ENCODE measurements at places on chromosomes 2 and 18.

GRCh38 chr2:138600732-138601457 is 99.3 kb downstream of the SPOPL start:
- no peak for DNase-seq

GRCh38 chr2:134739879-134740301 is 21.1 kb upstream of the TMEM163 start:
- DNase-seq: no peak

DNA sequence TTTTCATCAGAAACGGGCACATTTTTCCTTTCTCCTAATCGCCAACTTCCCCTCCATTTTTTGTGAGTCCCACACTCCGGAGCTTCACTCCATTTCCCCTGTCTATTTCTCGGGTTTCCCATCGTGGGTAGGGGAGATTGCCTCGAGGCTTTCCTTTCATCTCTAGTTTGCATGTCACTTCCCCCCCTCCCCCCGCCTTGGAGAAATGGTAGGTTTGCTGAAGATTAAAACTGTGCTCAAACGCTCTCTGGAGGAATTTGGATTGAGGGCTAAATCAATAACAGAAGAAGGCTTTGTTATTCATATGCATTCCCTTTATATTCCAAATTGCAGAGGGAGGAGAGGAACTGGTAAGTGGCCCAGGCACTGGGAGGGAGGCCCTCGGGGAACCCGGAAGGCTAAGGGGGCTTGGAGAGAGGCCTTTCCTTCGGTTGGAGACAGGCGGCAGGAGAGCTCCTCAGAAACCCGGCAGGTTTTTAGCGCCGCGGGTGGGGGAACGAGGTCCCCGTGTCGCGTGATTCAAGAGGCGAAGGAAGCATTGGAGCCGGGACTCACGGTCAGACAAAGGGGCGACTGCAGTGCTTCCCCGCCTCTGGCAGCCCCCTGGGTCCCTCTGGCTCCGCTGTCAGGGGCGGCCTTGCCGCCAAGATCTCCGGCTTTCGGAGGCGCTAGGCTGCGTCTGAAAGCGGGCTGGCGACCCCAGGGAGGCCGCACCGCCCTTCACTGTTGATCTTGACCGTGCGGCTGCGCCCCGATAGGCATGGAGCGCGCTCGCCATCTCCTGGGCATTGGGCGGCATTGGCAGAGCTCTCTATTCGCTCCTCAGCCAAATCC is 2.4 kb upstream of the HOXD12 start:
- peak; percentile 74 for DNase-seq

GRCh38 chr18:58886864-58887612 is 22.4 kb downstream of the ZNF532 start:
- DNase-seq: no peak

- no peak for DNase-seq
These were observed 80.6 kb upstream of the UXS1 start for GRCh38 chr2:106274668-106275067.

DNA sequence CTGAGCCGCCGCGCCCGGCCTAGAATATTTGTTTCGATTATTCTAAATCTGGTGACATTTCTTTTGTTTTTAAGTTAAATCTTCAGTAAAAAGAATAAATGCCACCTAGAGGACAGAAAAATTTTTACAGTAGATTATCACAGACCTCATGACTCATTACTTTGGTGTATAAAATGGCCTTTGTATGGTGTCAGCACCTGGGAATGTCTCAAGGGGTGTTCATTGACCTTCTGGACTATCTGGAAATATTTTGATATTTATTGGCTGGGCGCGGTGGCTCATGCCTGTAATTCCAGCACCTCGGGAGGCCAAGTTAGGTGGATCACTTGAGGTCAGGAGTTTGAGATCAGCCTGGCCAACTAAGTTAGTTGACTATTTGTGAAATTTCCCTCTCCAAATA is 30.3 kb upstream of the SLC30A6 start:
- no peak for DNase-seq

GRCh38 chr2:73004889-73005596 is 66.5 kb downstream of the SFXN5 start:
- DNase-seq: no peak

DNA sequence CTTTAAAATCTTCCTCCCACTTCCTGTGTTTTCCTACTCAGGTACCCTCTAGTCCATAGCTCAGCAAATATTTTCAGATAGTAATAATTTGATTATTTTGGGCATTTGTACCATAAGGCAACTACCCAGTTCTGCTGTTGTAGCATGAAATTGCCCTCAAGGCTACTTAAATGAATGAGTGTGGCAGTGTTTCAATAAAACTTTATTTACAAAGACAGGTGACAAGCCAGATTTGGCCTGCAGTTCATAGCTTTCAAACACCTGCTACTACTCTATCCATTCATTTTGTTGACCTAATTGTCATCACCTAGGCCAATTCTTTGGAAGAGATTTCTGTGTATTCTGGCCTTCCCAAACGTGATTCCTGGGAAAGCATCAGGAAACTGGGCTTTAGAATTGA is 28.9 kb downstream of the NYAP2 start:
- DNase-seq: no peak

DNA sequence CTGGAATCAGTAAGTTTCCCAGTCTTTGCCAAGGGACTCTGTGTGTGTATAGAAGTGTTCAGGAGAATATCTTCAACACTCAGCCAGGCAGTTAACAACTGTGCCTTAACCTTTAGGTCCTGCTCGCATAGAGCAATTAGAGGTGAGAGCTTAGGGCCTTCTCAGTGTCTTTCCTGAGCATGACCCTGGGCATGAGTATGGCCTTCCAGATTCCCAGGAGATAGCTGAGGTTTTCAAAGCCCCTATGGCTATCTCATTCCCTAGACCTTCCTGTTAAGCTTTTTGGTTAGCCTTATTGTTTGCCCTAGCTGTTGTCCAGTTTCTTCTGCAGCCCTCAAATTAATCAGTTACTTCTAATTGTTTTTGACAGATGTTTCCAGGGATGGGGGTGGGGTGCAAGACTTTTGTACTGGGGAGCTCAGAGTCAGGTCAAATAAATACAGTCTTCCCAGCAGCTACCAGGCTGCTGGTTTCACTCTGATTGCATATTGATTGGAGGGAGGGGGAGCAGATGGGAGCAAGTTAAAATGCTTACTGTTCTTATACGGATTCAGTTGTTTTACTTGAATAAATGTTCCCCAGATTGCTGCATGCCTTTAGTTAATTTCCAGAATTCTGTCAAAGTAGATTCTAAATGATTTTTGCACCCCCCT is 23.1 kb downstream of the PDK1 start:
- DNase-seq: no peak

DNA sequence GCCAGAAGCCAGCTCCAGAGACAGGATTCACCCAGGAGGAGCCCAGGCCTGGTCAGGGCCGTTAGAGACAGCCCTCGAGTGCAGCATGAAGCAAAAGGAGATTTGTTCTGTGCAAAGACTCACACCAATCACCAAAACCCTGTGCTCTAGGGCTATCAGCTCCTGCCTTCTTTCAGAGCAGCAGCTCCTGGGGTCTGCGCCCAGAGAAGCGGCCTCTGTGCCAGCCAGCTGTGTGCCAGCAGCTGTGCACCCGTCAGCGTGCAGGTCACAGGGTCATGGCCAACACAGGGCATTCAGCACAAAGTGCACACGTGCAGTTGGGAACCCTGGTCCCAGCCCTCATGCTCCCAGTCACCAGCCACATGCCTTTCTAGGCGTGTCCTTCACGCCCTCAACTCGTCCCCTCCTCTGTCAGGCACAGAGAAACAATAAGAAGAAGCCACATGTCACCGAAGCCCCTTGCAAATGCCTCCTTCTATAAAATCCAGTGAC is 49.3 kb downstream of the ZNF516 start:
- DNase-seq: no peak

DNA sequence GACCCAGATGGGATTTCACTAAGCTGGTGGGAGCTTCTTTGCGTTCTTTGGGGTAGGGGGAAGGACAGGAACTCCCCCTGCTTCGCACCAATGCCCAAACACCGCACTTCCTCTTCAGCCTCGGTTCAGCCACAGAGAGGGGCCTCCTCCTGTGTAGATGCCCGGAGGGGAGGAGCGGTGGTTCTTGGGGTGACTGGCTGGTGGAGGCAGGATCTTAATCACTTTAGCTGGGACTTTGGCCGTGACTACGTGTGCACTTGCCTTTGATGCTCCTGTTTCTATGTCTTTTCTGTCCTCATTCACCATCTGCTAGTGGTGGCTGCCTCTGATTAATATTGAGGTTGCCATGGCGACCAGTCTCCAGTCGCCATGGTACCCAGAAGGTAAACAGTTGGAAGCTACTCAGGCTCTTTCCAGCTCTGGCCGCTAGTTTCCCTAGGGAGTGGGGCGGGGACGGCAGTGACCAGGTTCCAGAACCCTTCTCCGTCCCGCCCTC is 1.9 kb downstream of the CNGA3 start:
- peak; percentile 59 for DNase-seq

DNA sequence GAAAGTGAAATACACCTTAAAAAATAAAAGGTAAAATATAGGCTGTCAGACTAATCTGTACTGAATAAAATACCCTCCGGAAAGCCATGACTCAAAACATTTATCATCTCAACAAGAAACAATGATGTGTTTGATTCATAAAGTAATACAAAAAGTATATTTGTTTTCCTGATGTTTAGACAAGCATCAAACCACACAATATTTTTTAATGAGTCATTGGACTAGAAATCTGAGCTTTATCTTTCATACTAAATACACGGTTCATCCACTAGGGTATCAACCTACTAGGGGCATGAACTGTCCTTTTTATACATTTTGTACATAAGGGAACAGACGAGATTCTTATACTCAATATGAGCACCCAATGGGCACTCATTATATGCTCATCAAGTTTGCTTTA is 31.3 kb downstream of the CD226 start:
- DNase-seq: no peak

DNA sequence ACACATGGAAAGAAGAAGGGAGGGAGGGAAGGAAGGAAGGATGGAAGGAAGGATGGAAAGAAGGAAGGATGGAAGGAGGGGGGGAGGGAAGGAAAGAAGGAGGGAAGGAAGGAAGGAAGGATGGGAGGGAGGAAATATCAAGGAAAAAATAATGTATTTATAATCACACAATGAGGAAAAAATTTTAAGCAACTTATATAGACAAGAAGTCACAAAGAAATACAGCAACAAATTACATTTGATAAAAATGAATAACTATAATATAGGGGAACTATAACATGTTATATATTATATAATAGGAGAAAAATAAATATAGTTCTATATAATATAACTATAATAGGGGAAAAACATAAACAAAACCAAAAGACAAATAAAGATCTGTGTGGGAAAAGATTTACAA is 441.8 kb downstream of the LRATD1 start:
- no peak for DNase-seq

- DNase-seq: peak; percentile 84
These were observed 103.0 kb upstream of the STK17B start for GRCh38 chr2:196274387-196274809.

- no peak for DNase-seq
These were observed 33.9 kb upstream of the GORASP2 start for GRCh38 chr2:170895023-170895757.

- DNase-seq: no peak
These were observed 1113.0 kb downstream of the BCL11A start for GRCh38 chr2:59440491-59440890.

DNA sequence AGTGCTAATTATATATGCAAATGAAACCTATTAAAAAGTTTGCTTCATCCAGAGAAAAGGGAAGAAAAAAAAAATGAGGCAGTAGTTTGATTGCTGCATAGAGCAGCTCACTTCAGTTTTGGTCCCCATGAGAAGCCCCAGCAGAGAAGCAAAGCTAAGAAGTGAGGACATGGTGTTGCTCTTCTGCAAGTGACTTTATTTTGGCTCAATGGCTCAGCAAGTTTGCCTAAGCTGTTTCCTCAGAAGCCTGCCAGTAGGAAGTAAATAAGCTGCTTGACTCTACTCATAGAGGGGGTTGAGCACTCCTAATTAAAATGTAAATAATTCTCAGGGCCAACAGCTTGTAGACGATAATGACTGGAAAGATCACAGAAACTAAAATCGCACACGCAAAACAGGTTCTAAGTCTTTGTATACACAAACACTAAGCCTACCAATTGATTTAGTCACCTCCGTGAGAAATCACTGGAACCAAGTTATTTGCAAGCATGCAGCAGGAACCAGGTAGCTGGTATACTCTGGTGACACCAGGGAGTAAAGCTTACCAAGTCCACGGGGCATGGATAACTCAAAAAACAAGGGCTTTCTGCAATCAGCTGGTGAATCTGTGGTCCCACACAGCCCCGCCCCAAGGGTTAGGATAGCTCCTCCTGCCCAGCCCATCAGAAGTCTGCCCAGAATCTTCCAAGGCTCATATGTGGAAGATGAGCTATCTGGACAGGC is 39.7 kb upstream of the NABP1 start:
- no peak for DNase-seq

DNA sequence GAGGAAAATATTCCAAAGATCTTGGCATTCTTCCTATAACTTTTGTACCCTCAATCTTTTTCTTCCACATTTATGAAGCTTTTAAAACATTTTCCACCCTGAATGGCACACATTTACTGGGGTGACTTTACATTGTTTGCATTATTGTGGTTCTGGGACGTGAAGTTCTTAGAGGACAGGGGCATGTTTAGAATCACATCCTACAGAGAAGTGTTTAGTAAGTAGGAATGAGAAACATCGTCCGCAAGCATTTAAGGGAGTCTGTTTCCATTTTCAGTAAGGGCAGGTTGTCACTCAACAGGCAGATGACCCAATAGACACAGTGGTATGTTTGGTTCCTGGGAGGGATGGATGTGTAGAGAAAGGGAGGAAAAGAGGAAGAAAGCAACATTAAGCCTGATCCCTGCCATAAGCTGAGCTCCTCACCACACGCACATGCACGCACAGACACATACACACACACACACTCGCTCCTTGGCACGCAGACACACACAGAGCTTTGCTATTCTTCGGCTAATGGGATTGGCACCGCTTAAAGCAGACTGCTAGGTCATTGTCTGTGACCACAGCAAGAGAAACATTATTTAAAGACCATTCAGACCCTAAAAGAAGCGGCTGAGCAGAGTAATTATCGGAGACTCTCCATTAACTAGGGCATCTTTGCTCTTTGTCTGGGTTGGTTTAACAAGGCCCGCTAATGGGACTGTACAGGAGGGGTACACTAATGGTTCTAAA is 14.2 kb upstream of the PLEKHM3 start:
- DNase-seq: no peak

- no peak for DNase-seq
These were observed at the start of gene GAREM2 for GRCh38 chr2:26172871-26173775. Gene GAREM2, plus strand, starts transcription at chr2:26173088. Its CDS starts 133 bp downstream, at chr2:26173221.

DNA sequence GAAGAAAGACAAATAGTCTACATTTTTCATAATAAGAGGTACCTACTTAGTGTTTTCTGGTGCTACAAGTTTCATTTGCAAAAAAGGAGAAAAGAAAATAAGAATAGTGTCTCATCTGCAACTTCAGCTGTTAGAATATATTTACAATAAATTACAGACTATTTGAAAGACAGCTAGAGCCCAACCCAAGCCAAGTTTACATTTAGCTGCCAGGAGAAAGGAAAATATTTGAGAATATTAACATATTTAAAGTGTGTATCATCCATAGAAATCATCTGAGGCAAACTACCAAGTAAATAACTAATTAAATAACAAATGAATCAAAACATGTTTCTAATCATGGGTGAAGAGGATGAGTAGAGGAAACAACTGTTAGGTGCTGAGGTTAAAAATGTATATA is 209.2 kb upstream of the ZSWIM2 start:
- no peak for DNase-seq
